Bladder microvascular endothelial cell (primary cell): ENCODE measurements at places on chromosomes 2 and 18. TPM values are rescaled to one million over a fixed set of nuclear protein-coding genes. Genes with fewer than 3 reads are reported as not detected.

THADA gene
- 16.2 and 44.9 TPM in 2 replicates for total RNA-seq

DYNAP gene
- not detected in 2 replicates for total RNA-seq

IL1R2 gene
- total RNA-seq, result not detected in 2 replicates

ARHGAP15 gene
- 0.19 TPM in 1 of 2 replicates, not detected in the other for total RNA-seq

AQP12B gene
- total RNA-seq, result not detected in 2 replicates

CABYR gene
- 1.3 and 3.7 TPM in 2 replicates for total RNA-seq
